ENCODE measurements at places on chromosomes 6 and 20. TPM values are rescaled to one million over a fixed set of nuclear protein-coding genes. Genes with fewer than 3 reads are reported as not detected.

- H3K27me3 ChIP-seq = no peaks in the 10 kb centered on the region
- peak overlapping the region; percentile 46 for H3K27ac ChIP-seq
- H3K4me3 ChIP-seq = no peak overlapping the region
Observed at GRCh38 chr6:166554316-166554715, 32.2 kb downstream of the RAMACL start.

GRCh38 chr6:132390017-132390416, 11.3 kb downstream of the MOXD1 start:
- no peak overlapping the region for H3K27ac ChIP-seq
- DNase-seq = no peak
- H3K27me3 ChIP-seq = no peaks in the 10 kb centered on the region
- H3K4me1 ChIP-seq = no peaks in the 10 kb centered on the region
- no peaks in the 10 kb centered on the region for H3K36me3 ChIP-seq

DNA sequence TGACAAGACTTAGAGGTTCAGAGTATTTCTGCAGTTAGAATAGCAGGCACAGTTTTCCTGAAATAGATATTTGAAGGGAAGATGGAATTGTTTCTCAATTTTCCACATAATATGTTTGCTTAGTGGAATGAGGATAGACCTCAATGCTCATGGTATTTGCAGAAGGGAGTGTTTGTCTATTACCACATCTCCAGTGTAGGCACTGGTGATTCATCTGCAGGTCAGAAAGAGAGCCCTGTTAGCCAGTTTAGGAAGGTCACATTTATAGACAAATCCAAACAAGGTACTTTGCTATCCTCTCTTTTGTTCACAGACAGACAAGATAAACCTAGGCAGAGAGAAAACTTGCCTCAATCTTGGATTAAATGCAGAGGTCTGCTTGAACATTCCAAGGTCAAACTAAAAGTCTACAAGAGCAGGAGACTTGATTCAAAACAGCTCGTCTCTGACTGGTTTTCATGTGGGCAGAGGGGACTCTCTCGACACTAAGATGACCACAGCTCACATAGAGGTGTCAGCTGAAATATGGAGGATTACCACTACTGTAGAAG, 22.8 kb downstream of the ISM1 start:
- no peak overlapping the region for H3K27ac ChIP-seq
- DNase-seq = no peak
- no peaks in the 10 kb centered on the region for H3K36me3 ChIP-seq
- no peaks in the 10 kb centered on the region for H3K4me1 ChIP-seq

GRCh38 chr6:117976030-117976651, 69.1 kb downstream of the SLC35F1 start:
- peak; percentile 27 for DNase-seq
- no peak overlapping the region for H3K27ac ChIP-seq
- H3K36me3 ChIP-seq = no peaks in the 10 kb centered on the region
- H3K4me3 ChIP-seq = no peak overlapping the region

DNA sequence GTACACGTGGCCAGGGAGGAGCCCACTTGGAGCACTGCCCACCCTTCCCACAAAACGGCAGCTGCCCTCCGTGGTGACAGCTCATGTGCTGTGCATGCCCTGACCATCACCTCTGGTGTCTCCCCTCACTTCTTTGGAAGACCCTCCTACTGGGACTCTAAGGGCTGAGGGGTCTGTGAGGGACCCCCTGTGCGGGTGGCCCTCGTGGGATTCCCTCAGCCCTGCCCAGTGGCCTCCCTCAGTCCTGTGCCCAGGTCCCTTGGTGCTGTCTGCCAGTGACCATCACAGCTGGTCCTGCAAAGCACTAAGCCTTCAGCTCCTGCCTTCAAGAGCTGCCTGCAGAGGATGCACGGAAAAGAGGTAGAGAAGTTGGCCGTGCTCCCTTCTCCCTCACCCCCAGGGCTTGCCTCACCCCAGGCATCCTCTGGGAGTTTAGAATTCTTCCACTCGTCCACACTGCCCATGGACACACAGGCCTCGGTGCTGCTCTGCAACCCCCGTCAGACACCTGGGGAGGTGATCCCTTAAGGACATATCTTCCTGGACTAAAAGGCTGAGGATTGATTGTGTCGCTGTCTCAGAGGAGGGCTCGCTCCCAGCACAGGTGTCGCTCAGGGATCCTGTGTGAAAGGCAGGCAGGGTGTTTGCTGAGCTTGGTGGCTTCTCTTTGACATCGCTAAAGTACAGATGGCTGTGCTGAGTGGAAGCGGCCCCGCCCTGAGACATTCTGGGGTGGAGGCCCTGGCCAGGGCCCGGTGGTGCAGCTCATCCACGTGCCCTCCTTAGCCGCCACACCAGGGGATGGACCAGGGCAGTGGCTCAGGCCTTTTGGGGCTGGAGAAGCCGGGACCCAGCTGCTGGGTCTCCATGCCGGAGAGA, 119.5 kb upstream of the FRMD1 start:
- no peak for DNase-seq
- H3K4me1 ChIP-seq = no peaks in the 10 kb centered on the region
- no peaks in the 10 kb centered on the region for H3K27me3 ChIP-seq
- H3K4me3 ChIP-seq = no peak overlapping the region

Gene NFKBIL1
- polyA plus RNA-seq = 25.4 TPM

Gene STK4
- polyA plus RNA-seq = 25.7 TPM

Gene PKHD1
- polyA plus RNA-seq = 7.5 TPM

Gene CLIC5
- polyA plus RNA-seq = 9.2 TPM
